ENCODE measurements at places on chromosomes 1 and 21. TPM values are rescaled to one million over a fixed set of nuclear protein-coding genes. Genes with fewer than 3 reads are reported as not detected.
A peak's percentile ranks its signal among the peaks of the same experiment; 100 is the strongest.

DNA sequence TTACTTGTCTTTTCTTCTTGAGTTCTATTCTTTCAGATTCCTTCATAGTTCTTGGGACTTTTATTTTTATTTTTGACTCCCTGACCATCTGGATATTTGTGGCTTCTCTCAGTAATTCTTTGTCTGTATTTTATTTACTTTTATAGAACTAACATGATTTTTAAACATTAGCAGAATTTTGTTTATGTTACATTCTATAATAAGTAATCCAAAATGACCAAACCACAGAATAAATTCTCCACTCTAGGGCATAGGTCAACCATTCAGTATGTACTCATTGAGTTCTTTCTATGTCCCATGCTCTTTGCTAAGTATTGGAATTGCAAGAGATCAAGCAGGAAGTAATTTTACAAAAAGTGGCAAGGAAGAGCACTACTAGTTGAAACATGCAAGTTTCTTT lies 969.0 kb downstream of the TTLL7 start:
- DNase-seq: no peak

DNA sequence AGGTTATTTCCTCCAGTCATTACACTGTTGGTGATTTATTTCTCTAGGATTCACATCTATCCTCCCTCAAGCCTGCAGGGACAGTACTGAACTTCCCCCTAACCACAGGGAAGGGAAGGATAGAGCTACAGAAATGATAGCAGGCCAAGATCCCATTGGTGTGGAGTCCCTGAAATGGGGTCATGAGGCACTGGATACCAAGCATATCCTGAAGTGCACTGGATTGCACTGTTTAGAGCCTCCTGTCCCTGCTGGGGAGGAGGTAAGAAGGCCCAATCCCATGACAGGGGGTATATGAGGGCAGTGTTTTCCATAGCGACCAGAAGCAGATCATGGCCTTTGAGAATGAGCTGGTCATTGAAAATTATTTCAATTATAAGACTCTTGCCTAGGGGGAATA lies 56.8 kb downstream of the C1orf21 start:
- DNase-seq: no peak

- no peak for DNase-seq
These were observed 172.1 kb downstream of the HHAT start for GRCh38 chr1:210500831-210501230.

GRCh38 chr1:38578271-38578951 lies 281.2 kb downstream of the RRAGC start:
- no peak for DNase-seq

DNA sequence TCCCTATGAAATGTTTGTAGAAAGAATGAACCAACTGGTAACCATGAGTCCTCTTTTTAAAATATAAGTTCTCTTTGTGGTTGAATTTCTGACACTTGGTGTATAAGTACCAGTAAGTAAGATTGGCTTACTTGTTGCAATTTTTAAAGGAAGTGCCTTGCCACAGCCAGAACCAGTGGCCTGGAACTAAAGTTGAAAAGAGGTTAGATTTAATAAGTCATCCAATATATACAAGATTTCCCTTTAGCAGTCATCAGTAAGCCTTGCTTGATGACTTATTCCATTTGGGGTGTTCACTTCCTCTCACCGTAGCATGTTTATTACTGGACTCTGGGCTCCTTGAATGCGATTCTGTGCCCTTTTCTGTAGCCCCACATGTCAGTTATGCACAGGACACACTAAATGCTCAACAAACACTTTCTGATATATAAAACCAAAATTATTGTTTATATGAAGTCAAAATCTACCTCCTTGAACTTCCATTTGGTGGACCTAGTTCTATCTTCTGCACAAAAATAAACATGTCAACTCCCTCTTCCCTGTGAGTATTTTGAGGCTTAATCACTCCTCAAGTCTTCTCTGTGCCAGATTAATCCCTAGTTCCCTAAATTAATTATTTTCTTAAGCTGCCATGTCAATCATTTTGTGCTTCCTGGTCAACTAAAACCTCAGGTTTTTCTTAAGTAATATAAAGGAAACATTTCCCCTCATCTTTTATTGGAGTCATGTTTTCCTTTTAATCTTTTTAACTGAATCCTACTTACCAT lies 218.1 kb downstream of the ST6GALNAC3 start:
- no peak for DNase-seq

DNA sequence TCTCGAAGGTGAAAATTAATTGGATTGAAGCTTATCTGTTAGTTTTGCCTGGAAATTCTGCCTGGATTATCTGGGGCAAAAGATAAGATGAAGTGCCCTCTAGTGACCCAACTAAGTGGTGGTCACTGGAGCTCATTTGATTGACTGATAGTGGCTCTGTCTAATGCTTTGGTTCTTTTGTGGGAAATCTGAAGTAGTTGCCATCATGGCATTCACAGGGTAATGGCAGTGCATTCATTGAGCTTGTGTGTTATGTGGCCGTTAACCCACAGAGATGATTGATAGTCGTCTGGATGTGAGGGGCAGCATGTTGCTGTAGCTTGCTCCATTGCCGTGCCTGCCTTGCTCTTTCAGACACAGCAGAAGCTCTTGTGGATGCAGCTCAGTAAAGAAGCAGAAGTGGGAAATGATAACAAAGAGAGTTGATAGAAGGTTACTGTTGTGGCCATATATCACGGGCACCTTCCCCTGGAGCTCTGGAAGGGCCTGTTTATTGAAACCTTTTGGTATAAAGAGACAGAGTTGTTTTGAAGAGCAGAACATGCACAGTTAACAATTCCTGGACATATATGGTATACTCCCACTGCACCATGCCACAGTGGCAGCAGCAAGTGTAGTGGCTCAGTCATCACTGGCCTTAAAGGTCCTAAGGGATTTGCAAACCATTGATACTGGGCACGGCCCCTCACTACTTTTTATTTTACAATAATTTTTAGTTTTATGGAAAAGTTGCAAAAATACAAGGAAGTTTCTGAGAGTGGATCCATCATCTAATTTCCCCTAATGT lies 42.0 kb downstream of the CXADR start:
- DNase-seq: peak; percentile 11

DNA sequence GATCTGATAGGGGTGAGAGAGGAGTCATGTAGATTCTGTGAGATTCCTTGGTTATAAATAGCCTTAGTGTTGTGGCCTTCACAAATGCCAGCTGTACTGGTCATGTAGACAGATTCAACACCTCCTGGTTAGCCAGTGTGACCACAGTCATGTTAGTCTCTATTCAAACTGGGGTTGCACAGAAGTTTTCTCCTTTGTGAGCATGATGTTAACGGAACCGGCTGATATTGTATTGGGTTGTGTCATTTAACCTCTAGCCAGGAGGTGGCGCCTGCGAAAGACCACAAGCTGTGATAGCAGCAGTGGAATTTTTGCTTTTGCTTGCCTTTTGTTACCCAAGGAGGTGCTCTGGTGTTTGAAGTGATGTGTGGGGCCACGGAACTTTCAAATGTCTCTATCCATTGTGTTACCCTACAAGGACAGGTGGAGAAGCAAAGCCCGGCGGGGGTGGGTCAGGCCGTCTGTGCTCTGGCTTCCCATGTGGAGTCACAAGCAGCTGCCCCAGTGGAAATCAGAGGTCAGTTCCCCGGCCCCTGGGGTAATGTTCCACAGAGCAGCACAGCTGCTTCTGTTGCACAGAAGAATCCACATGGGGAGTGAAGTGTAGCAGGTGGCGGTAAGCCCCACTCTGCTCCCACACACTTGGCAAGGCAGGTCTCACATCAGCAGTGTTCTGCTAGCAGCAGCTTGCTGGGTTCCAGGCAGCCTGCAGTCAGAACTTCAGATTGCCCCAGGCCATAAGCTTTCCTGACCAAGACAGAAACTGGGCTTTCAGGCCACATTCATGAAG lies 112.6 kb downstream of the ADAMTS1 start:
- DNase-seq: peak; percentile 78

GRCh38 chr1:181111559-181111958 lies 23.1 kb downstream of the IER5 start:
- DNase-seq: peak; percentile 50

DNA sequence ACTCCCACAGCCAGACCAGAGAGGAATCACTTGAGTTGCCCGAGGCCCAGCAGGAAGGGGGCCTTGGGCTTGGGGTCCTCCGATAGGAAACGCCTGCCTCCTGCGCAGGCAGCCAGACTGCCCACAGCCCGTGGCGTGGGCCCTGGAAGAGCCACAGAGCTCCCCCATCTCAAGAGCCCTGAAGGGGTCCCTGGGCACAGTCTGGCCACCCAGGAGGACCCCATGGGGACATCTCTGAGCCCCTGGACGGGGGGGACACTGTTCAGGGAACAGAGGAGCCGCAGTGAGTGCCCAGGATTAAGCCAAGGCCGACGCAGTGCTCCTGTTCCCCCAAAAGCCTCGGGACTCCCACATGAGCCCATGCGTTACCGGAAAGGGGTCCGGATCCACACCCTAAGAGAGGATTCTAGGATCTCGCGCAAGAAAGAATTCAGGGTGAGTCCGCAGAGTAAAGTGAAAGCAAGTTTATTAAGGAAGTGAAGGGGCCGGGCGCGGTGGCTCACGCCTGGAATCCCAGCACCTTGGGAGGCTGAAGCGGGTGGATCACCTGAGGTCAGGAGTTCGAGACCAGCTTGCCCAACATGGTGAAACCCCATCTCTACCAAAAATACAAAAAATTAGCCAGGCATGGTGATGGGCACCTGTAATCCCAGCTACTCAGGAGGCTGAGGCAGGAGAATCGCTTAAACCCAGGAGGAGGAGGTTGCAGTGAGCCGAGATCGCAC lies 38.1 kb upstream of the LBR start:
- no peak for DNase-seq

- DNase-seq: peak; percentile 49
These were observed 505 bp upstream of the GNPAT start for GRCh38 chr1:231240531-231240882.

GRCh38 chr1:11676386-11677103 lies 4.4 kb downstream of the MAD2L2 start:
- no peak for DNase-seq

- DNase-seq: no peak
These were observed 33.8 kb upstream of the IL20 start for GRCh38 chr1:206831650-206832049.

- peak; percentile 56 for DNase-seq
These were observed 51.4 kb downstream of the NGF start for GRCh38 chr1:115286431-115287205.

DNA sequence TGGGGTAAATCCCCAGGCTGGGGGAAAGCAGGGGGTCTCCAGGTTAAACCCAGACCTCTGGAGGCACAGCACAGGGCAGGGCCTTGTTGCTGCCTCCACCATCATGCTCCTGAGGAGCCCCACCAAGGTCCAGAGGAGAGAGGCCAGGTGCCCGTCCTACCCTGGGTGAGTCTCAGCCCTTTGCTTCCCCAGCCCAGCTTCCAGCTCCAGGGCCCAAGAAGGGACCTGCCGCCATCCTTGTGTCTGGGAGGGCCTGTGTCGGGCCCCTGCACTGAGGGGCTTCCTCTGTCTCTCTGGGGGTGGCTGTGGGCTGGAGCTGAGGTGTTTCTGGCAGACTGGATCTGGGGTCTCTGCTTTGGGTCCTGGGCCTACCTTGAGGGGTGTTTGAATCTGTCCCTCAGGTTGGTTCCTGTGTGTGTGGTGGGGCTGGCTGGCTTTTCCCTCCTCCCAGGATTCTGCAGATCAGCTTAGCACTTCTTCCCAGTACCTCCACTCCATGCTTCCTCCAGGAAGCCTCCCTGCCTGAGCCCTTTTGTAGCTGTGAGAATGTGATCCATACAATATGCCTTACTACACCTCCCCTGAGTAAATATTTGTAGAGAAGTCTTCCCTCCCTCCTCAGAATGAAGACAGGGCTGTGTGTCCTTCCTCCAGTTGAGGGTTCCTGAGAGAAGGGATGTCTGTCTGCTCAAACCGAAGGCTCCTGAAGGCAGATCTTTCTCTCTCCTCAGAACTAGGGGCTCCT lies 6.2 kb downstream of the GPR3 start:
- DNase-seq: no peak

GRCh38 chr1:203464743-203465142 lies 10.9 kb upstream of the PRELP start:
- no peak for DNase-seq

DNA sequence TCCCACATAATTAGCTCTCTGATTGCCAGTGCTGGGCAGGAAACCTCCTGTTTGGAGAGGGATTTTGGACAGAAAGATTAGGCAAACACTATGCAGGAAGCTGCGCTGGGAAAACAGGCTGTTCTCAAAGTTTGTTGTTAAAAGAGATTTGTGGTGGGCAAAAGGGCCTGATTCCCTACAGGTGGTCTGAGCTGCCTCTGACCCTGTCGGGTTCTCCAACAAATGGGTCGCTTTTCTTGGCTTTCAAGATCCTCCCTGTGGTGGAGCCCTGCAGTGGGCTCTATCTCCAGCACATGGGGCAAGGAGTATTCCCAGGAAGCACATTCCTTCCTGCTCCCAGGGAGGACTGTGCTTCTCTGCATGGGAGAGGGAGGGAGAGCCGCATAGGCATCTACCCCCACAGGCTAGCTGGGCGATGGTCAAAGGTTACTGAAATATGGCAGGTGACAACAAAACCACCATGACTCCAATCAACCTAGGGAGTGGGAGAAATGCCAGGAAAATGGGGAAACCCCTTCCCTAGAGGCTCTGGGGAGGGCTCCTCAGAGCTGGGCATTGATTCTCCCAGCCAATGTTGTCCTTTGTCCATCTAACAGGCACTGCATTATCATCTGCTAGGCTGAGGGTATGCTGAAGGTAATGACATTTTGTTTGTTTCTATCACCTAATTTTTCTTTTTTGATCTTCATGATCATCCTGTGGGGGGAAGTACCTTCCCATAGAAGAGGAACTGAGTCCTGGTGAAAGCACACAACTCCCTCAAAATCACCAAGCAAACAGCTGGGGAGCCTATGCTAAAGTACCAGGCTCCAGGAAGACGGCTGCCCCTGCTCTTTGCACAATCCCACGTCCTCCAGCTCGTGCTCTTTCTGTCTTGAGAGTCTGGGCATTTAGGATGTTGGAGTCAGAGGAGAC lies 85.3 kb downstream of the PLXNA2 start:
- no peak for DNase-seq

- peak; percentile 51 for DNase-seq
These were observed 37.2 kb downstream of the CAMSAP2 start for GRCh38 chr1:200775850-200776249.

- DNase-seq: no peak
These were observed 56.5 kb upstream of the SSBP3 start for GRCh38 chr1:54462597-54463258.

DNA sequence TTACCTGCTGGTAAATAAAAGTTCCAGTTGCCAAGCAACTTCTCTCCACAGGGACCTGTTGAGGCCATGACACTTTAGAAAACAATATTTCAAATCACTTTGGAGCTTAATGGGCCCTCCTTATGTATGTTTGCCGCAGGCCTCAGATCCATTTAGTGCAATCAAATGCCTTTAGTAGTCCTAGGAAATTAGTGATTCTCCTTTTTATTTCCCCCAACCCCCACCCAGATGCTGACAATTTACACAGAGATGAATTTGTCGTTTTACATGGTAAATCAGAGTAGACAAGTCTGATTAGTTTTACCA lies 83.6 kb downstream of the CLIC4 start:
- no peak for DNase-seq

RBM11 gene
- not detected for total RNA-seq

CD2 gene
- total RNA-seq: not detected

TMEM81 gene
- total RNA-seq: 2.2 TPM

RBBP5 gene
- total RNA-seq: 30.2 TPM

RIMS3 gene
- total RNA-seq: not detected

ICOSLG gene
- under 0.01 TPM for total RNA-seq

SPRR2E gene
- total RNA-seq: not detected

ZSCAN20 gene
- 9.5 TPM for total RNA-seq

KCNQ4 gene
- total RNA-seq: not detected

GBP6 gene
- total RNA-seq: not detected

AMY1B gene
- not detected for total RNA-seq
